ENCODE measurements at places on chromosomes 1 and 21.

GRCh38 chr21:25297117-25297516 lies 310.2 kb downstream of the MRPL39 start:
- no peak for DNase-seq

- DNase-seq = peak; percentile 46
Measured at GRCh38 chr21:43611598-43612369, 47.5 kb downstream of the HSF2BP start.

- DNase-seq = no peak
Measured at GRCh38 chr1:244336232-244336899, 115.3 kb downstream of the ADSS2 start.

DNA sequence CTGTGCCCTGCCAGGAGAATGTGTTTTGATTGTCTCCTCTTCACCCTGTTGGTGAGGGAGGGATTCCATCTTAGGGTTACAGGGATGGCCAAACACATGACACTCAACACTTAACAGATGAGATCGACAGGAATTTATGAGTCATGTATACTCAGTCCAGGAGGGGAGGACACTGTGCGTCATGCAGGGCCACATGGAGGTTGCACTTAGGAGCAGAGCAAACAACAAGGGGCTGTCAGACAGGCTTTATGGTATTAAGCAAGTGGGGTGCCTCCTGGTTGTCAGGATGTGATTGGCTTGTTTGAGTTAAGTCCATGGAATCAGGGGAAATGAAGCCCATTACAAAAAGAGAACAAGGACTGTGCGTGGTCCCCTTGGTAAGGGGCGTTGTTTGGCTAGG lies 26.9 kb downstream of the EDARADD start:
- DNase-seq = peak; percentile 30

GRCh38 chr1:16153096-16153998 lies 2.5 kb downstream of the EPHA2 start:
- DNase-seq = no peak

Data from AG10803 (cell line).